Colonic mucosa (tissue), 4 donors: ENCODE measurements at places on chromosomes 12 and 14. TPM values are rescaled to one million over a fixed set of nuclear protein-coding genes. Genes with fewer than 3 reads are reported as not detected.
A peak's percentile ranks its signal among the peaks of the same experiment; 100 is the strongest.

The MAP3K9 gene
- 10.6 TPM for total RNA-seq

GRCh38 chr12:130080205-130080604, 82.1 kb upstream of the FZD10 start:
- no peak for DNase-seq
- no peaks in the 10 kb centered on the region for H3K27me3 ChIP-seq
- H3K4me1 ChIP-seq: no peaks in the 10 kb centered on the region
- H3K36me3 ChIP-seq: no peaks in the 10 kb centered on the region
- H3K4me3 ChIP-seq: no peak overlapping the region

DNA sequence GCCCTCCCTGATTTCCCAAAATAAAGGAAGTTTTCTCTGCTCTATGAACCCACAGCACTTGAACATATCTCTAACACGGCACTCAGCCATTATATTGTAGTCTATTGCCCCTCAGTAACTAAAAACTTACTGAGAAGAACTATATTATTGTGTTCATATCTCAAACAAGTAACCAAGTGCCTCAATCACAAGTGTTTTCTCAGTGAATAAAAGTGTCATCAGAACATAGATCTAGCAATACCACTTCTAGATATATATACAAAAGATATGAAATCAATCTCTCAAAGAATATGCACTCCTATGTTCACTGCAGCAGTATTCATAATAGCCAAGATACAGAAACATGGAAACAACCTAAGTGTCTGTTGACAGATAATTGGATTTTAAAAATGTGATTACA, 138.1 kb downstream of the NELL2 start:
- H3K4me3 ChIP-seq: no peak overlapping the region
- H3K4me1 ChIP-seq: no peaks in the 10 kb centered on the region
- no peaks in the 10 kb centered on the region for H3K27me3 ChIP-seq
- no peak overlapping the region for H3K27ac ChIP-seq
- no peak for DNase-seq

The AHNAK2 gene
- total RNA-seq: 21.5 TPM

- DNase-seq: no peak
- H3K36me3 ChIP-seq: no peaks in the 10 kb centered on the region
- H3K4me1 ChIP-seq: no peaks in the 10 kb centered on the region
- no peak overlapping the region for H3K4me3 ChIP-seq
- H3K27me3 ChIP-seq: no peaks in the 10 kb centered on the region
These were observed 128.3 kb downstream of the SLC35F4 start for GRCh38 chr14:57737598-57737997.

The EPS8 gene
- 161 TPM for total RNA-seq

The TEDC1 gene
- 15.0 TPM for total RNA-seq

DNA sequence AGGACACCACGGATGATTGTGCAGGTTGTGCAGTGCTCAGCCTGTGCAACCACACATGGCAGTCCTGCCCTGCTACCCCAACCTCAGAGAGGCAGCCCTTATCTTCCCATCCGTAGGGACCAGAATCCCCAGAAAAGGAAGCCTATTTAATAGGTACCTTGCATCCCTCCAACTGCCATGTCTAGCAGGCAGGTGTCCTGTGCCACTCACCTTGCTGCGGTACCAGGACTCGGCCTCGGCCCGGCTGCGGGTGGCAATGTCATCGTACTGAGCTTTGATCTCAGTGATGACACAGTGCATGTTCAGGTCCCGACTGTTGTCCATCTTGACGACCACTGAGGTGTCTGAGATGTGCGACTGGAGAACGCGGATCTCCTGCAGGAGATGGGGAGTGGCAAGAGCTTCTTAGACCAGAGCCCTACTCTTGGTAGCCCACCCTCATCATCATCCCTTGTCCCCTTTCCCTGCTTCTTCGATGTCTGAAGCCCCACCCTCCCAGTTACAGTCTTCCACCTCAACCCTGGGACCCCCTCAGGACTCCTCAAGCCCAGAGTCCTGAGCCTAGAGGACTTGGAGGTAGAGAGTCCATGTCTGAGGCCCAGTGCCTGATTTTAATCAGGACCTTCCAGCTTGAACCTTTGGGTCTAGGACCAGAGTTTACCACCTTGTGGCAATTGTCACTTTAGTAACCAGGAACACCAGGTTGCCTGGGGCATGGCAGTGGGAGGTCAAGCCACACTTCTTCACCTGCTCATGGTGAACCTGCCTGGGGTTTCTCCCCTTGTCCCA, 20.5 kb downstream of the KRT7 start:
- H3K27ac ChIP-seq: no peak overlapping the region
- no peak overlapping the region for H3K4me3 ChIP-seq
- H3K36me3 ChIP-seq: no peaks in the 10 kb centered on the region
- DNase-seq: no peak

DNA sequence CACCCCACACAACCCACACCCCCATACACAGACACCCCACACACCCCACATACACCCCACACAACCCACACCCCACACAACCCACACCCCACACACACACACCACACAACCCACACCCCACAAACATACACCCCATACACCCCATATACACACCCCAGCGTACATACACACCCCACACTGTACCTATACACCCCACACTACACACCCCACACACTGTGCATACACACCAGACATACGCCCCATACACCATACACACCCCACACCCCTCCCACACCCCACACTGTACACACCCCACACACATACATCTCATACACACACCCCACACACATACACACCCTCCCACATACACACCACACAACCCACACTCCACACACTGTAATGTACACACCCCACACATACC, 80.2 kb downstream of the NOC4L start:
- H3K36me3 ChIP-seq: no peaks in the 10 kb centered on the region
- no peaks in the 10 kb centered on the region for H3K4me1 ChIP-seq
- no peak overlapping the region for H3K27ac ChIP-seq
- no peaks in the 10 kb centered on the region for H3K27me3 ChIP-seq
- H3K4me3 ChIP-seq: no peak overlapping the region
- no peak for DNase-seq

DNA sequence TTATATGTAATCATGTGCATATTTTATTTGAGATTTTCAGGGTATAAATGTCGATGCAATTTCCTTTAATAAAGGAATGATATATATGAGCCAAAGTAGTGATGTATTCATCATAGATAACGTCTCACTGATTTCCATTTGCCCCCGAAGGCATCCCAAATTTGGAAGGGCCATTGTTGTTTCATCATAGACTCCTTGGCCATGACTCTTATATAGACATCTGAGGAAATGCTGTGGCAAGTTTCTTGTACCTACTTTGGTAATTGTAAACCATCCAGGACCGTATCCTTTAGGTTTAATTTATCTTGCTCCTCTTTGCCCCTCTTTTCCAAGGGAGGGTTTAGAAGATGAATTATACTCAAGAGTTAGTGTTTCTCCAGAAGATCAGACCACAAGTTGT, 84.7 kb downstream of the SAMD4A start:
- H3K36me3 ChIP-seq: no peaks in the 10 kb centered on the region
- no peaks in the 10 kb centered on the region for H3K4me1 ChIP-seq
- H3K4me3 ChIP-seq: no peak overlapping the region
- DNase-seq: no peak

- no peaks in the 10 kb centered on the region for H3K36me3 ChIP-seq
- peak overlapping the region; percentile 50 for H3K27ac ChIP-seq
- H3K4me1 ChIP-seq: peaks cover 20% of the 10 kb centered on the region
These were observed 17.8 kb downstream of the FBXL14 start for GRCh38 chr12:1576410-1577241.

The RAB2B gene
- 12.9 TPM for total RNA-seq

DNA sequence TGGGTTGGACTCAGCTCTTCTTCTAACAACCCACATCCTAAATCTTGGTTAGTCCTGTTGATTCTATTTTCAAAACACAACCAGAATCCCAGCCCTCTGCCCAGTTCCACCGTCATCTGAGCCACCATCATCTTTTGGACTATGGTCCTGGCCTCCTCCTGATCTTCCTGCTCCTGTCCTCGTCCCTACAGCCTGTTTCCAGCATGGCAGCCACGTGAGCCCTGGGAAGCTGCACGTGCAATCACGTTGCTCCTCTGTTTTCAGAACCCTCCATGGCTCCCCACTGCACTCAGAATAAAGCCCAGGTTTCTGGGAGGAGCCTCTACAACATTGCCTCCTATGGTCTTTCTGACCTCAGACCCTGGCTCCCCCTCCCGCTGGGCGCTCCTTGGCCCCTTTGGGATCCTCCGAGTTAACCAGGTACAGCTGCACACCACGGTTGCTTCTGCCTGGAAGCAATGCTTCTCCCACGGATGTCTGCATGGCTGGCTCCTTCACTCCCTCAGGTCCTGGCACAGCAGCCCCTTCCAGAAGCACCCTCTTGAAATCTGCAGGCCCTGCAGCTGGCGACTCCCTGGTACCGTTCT, 44.5 kb downstream of the BEGAIN start:
- H3K4me3 ChIP-seq: no peak overlapping the region
- no peak for DNase-seq
- no peak overlapping the region for H3K27ac ChIP-seq
- H3K27me3 ChIP-seq: no peaks in the 10 kb centered on the region

- H3K27ac ChIP-seq: no peak overlapping the region
- no peaks in the 10 kb centered on the region for H3K36me3 ChIP-seq
- H3K4me3 ChIP-seq: no peak overlapping the region
- no peak for DNase-seq
- H3K4me1 ChIP-seq: peaks cover 1% of the 10 kb centered on the region
These were observed 12.8 kb upstream of the MLEC start for GRCh38 chr12:120674097-120674636.

DNA sequence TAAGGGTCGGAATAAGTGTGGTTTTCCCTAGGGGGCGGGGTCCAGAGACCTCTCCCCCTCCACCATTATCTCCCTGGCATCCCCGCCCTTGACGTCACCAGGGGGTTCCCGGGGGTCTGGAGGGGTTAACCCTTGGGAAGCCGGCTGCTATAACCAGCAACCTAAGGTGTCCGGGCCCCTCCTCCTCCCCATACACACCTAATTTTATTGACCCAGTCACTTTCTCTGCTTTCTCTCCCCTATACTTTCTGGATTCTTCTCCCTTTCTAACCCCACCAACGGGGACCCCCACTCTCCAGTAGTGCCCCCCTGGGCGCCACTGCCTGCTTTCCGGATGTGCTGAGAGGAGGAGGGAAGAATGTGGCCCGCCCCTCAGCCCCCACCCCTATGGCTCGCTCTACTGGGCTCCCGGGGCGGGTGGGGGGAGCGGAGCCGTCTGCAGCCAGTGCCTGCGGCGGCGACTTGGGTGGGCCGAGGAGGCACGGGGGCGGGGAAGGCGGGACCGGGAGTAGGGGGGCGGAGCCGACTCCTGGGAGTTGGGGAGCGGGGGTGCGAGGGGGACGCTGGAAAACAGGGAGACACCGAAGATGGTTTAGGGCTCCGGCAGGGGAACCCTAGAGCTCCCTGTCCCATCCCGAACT, 1.8 kb downstream of the GLI1 start:
- peak overlapping the region; percentile 58 for H3K27ac ChIP-seq
- peak overlapping the region; percentile 52 for H3K4me3 ChIP-seq
- DNase-seq: peak; percentile 74
- no peaks in the 10 kb centered on the region for H3K36me3 ChIP-seq

- H3K36me3 ChIP-seq: no peaks in the 10 kb centered on the region
- DNase-seq: peak; percentile 47
- H3K4me1 ChIP-seq: peaks cover 13% of the 10 kb centered on the region
- H3K27ac ChIP-seq: peak overlapping the region; percentile 53
These were observed 4.4 kb upstream of the TNFAIP2 start for GRCh38 chr14:103118663-103119404.

DNA sequence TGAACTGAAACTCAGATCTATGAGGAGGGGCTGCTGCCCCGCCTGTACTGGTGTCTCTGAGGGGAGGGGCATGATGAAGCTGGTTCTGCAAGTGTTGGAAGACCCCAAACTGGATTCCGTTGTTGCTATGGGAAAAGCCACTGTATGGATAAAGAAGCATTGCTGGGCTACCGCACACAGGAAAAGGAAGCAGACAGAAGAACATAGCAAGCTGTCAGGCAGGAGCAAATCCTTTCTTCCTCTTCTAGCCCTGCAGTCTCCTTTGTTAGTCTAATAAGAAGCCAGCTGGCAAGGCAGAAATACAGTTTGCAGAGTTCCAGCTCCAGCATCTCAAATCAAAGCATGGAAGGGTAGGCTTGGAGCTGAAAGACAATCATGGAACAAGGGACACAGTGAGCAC, 26.3 kb upstream of the NR1H4 start:
- H3K4me1 ChIP-seq: no peaks in the 10 kb centered on the region
- no peak overlapping the region for H3K4me3 ChIP-seq
- DNase-seq: no peak
- H3K36me3 ChIP-seq: no peaks in the 10 kb centered on the region

DNA sequence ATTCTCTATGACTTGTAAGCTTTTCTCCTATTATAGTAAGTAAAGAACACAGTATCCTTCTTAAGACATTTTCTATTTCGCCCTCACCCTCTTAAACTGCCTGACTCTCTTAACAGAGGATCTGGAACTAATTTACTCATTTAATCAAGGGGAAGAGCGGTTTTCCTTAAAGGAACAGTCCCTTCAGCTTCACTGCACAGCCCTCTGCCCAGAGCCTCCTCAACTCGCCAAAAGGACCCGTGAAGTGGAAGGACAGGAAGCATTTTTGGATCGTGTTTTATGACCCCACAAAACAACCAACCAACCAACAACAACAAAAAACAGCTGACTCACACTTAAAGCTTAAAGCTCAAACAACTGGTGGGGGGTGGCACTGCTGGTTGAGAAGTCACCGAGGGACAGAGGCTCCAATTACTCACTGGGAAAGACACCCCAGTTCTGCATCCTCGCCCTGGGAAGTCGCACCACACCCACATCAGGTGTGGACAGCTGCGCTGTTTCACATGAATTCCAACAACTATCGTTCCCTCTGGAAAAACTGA, 35.7 kb downstream of the NID2 start:
- H3K27ac ChIP-seq: no peak overlapping the region
- no peak for DNase-seq
- H3K36me3 ChIP-seq: no peaks in the 10 kb centered on the region
- H3K4me1 ChIP-seq: no peaks in the 10 kb centered on the region

GRCh38 chr12:6846316-6846869, 4.7 kb downstream of the CDCA3 start:
- H3K27ac ChIP-seq: no peak overlapping the region
- H3K27me3 ChIP-seq: no peaks in the 10 kb centered on the region
- H3K4me1 ChIP-seq: peaks cover 3% of the 10 kb centered on the region
- H3K4me3 ChIP-seq: no peak overlapping the region
- no peak for DNase-seq

The NYNRIN gene
- 13.0 TPM for total RNA-seq

- H3K36me3 ChIP-seq: no peaks in the 10 kb centered on the region
- no peak overlapping the region for H3K27ac ChIP-seq
- no peak overlapping the region for H3K4me3 ChIP-seq
- H3K4me1 ChIP-seq: no peaks in the 10 kb centered on the region
- no peaks in the 10 kb centered on the region for H3K27me3 ChIP-seq
These were observed 27.1 kb upstream of the MANSC4 start for GRCh38 chr12:27807063-27807703.

- no peak for DNase-seq
- H3K36me3 ChIP-seq: no peaks in the 10 kb centered on the region
- no peaks in the 10 kb centered on the region for H3K27me3 ChIP-seq
- no peak overlapping the region for H3K4me3 ChIP-seq
- no peaks in the 10 kb centered on the region for H3K4me1 ChIP-seq
These were observed 249.5 kb downstream of the PHLDA1 start for GRCh38 chr12:75782069-75782581.
